HT1080 (cell line): ENCODE measurements at places on chromosomes 5 and 9. TPM values are rescaled to one million over a fixed set of nuclear protein-coding genes. Genes with fewer than 3 reads are reported as not detected.

- DNase-seq, result no peak
Observed at GRCh38 chr5:67206461-67206860, 9.9 kb upstream of the CD180 start.

DNA sequence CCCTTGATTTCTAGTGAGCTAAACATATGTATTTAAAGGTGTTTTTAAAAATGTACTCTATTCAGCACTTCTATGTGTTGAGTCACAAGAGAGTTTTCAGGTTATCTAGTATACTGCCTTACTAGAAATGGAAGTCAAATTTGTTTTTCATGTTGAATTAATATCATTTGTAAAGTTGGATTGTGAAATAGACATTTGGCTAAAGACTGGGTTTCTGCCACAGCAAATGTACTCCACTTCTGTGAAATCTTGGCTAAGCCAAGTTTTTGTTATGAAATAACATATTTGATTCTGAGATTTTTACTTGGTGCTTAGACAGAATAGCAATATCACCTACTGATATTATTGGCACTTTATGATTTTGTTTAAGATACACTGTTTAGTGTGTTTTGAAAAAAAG is 106.0 kb downstream of the CWC27 start:
- no peak for DNase-seq

GRCh38 chr5:91018200-91018599 is 364.9 kb downstream of the ARRDC3 start:
- DNase-seq, result no peak

DNA sequence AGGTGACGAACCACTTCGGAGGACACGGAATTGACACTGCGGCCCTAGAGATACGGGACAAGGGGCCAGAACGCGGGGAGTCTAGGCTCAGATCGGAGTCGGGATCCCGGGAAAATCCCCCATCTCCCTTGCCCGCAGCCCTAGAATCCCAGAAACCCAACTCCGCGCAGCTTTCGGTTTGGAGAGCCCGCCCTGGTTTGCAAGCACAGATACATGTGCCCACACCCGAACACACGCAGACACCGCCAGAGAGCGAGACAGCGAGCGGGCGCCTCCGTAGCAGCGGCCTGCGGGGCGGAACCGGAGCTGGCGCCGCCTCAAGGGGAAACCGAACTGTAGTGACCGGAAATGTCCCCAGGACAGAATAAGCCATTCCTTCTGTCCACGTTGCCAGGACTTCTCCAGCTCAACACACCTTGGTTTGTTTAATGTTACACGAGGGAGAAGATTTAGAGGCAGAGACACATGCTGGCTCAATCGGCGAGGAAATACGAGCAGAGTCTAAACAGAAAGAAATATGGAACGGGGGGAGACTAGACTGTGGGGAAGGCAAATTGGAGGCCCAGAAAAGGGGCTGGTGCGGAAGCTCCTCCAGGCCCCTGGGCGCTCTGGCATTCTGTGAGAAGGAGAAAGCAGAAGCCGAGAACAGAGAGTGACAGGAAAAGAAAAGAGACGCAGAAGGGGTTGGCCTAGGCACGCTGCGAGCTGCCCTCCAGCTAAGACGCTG is 2.9 kb upstream of the PAX5 start:
- DNase-seq, result no peak

GRCh38 chr5:149455889-149456409 is 76.9 kb upstream of the IL17B start:
- DNase-seq, result peak; percentile 93

Gene INSL4
- 0.33 and 0.39 TPM in 2 replicates for total RNA-seq

Gene FAM163B
- not detected in 2 replicates for total RNA-seq
